Lower leg skin (tissue), 4 donors: ENCODE measurements at places on chromosomes 2 and 18.

DNA sequence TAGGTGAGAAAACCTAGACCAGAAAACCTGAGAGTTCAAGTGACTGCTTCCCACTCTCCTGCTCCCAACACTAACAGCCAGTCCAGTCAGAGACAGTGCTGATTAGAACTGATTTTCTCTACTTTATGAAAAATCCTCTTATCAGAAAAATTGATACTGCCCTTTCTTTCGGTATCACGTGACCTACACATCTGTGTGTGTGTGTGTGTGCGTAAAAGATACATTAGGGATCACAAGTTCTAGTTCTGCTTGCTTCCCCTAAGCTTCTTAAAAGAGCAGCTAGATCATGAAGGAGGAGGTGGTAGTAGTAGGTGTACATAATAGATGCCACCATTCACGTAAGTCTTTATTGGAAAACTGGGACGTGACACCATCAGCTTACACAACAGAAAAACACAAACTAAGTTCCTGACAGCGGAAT lies 1.5 kb downstream of the ARL5A start:
- no peak for DNase-seq

GRCh38 chr2:23350041-23350791 lies 34.8 kb upstream of the KLHL29 start:
- DNase-seq: peak; percentile 70

DNA sequence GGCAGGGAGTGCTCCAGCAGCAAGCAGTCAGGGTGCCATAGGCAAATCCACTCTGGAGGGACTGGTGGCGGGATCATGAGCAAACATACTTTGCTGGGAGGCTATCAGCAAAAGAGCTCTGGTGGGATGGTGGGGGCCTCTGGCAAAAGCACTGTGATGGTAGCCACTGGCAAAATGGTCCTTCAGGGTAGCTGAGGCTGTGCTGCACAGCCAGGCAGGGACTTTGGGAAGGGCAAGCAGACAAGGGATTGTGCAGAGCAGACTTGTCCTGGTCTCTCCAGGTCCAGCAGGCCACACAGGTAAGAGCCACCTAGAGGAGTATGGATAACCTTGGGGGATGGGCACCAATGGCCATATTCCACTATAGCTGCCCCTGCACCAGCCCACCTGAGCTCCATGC lies 129.4 kb upstream of the OTOS start:
- DNase-seq: no peak

- no peak for DNase-seq
These were observed 77.5 kb upstream of the ASB18 start for GRCh38 chr2:236341721-236342120.
